ENCODE measurements at places on chromosomes 1 and 21.

DNA sequence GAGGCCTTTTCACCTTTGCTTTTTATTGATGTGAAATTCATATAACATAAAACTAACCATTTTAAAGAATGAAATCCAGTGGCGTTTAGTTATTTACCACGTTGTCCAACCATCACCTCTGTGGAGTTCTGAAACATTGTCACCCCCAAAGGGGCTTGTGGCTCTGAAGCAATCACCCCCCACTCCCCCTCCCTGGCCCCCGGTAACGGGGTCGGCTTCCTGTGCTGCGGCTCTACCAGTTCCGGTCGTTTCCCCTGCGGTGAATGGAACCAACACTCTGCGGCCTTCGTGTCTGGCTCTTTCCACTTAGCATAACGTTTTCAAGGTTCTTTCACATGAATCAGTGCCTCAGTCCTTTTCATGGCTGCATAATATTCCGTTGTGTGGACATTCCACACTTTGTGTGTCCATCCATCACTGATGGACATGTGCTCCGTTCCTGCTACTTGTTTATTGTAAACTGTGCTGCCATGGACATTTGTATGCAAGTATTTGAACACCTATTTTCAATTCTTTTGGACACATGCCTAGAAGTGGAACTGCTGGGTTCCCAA, 1.8 kb upstream of the ISG15 start:
- DNase-seq, result no peak

GRCh38 chr1:93977598-93977945, 68.3 kb upstream of the GCLM start:
- DNase-seq, result no peak

DNA sequence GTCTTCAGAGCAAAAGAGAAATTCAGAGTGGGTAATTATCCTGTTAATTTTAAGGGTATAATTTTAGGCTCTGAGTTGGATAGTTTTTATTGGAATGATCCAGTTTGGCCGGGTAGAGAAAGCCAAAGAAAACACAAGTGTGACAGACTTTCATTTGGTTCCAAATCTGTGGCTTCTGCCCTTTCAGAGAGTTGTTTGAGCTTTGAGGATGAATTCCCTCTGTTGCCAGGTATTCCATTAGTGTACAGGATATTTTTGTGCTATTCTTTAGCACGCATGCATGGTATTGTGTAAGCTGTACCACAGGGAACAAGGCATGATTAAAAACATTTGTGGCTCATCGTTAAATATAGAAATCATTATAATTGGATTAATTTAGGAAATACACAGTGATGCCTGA, 384.4 kb downstream of the ADGRL2 start:
- no peak for DNase-seq

DNA sequence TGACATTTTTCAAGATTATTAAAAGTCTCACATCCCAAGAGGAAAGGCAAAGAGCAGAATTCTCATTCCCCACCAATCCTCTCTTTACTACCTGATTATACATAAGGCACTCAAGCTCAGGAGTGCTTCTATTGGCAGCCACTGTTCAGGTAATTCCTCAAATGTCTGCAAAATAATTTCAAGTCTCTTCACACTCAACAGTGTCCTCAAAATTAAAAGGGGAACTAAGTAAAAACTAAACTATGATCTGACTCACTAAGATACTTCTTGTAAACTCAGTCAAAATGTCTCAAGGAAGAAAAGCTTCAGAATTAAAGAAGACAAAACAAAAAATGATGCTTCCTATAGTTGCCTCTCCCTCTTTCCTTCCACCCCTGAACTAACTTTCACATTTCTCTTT, 135.6 kb downstream of the GPATCH2 start:
- DNase-seq, result no peak

DNA sequence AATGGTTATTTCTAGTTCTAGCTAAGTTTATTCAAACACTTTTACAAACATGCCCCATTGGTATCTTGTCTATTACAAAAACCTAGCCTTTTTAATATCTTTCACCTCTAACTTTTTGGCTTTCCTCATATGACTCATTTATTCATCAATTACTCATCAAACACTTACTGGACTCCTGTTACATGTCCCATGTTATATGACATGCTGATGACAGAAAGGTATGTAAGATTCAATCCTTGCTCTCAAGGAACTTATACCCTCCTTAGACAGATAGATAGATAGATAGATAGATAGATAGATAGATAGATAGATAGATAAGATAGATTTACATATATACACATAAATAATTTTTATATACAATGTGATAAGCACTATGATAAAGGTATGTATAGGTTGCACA, 33.9 kb upstream of the INSL5 start:
- no peak for DNase-seq

DNA sequence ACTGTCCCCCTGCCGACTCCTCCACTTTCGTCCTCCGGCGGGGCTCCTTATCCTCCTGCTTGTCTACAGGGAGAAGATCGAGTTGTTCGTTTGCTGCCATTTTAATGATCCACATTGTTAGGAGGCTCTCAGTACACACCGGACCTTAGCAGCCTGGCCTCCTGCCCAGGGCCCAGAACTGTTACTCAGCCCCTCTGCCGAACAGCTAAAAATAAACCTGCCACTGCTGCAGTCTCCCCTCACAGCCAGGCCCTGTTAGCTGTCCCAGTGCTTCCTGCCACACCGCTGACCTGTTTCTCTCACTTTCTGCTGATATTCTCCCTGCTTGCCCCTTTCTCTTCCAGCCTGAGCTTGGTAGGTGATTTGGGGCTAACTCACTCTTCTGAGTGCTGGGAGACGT, 8.3 kb downstream of the MAPKAPK2 start:
- no peak for DNase-seq

GRCh38 chr1:59731591-59731990, 83.2 kb upstream of the HOOK1 start:
- no peak for DNase-seq
